ENCODE measurements at places on chromosomes 3 and 15.

DNA sequence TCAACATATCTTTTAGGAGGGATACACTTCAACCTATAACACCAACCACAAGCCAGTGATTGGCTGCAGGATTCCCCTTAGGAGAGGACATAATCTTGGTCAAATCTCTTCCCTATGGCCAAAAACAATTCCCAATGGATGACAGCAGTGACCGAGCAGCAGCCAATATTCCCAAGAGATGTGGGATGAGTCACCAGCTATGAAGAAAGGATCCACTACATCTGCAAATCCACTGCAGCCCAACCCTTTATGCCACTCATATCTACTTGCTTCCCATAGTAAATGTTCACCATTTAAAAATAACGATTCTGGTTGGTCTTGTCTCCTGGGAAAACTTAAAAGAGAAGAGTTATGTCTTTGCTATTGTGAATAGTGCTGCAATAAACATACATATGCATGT lies 4.5 kb upstream of the IQCF5 start:
- no peak for DNase-seq

- DNase-seq, result no peak
These were observed 2.4 kb upstream of the RPL29 start for GRCh38 chr3:51997935-51998596.

DNA sequence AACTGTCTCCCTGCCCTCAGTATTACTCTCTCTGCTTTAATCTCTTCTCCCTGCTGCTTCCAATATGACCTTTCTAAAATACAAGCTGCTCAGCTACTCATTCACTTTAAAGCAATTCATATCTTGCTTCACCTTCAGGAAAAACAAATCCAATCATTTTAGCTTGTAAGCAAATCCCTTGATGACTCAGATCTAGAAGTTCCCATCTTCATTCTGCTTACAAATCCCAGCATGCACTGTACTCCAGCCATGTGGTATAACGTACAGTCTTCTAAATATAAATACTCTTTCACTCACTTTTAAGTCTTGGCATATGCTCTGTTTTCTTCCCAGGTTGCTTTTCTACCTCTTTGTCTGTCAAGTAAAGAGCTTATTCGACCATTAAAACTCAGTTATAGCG lies 1009.1 kb upstream of the SEMA6D start:
- no peak for DNase-seq

DNA sequence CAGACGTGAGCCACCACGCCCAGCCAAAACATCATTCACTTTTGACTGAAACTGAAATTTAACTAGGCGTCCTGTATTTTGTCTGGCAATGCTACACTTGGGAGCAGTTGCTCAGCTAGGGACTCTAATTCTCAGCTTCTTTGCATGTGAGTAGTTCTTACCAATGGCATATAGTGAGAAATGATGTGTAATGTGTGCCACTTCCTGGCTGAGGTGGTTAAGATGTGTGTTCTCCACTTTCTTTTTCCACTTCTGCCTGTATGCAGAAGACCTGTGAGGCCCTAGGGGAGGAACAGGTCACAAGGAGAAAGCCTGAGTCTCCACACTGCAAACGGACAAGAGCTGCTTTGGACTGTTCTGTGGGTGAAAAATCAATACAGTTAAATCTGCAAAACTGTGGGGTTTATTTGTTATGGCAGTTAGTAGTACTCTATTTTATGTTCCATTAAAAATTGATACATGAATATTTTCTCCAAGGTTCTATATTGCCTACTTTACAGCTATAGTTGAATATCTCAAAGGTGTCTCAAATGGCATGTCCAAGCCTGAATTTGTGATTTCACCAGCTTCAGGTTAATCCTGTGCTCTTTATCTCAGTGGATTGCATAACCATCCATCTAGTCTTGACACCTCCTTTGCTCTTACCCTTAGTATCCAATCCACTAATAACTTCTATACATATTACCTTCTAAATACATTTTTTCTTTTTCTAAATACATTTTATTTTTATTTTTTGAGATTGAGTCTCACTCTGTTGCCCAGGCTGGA lies 59.3 kb downstream of the NR1D2 start:
- no peak for DNase-seq

DNA sequence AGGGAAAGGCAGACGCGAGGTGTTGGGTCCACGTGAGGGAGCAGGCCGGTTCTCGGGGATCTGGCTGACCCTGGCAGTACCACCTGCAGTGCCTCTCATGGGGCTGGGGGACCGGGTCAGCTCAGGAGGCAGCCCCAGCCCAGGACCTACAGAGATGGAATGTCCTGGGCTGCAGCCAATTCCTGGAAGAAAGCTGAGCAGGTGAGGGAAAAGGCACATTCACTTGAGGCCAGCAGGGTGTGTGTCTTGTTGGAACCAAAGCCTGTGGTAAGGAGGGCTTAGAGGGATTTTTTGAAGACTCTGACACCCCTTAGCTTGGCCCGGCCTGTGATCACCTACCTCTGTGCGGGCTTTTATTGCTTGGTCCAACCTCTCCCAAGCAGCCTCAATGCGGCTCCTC lies 15.8 kb downstream of the PLA2G4B start:
- DNase-seq, result no peak

DNA sequence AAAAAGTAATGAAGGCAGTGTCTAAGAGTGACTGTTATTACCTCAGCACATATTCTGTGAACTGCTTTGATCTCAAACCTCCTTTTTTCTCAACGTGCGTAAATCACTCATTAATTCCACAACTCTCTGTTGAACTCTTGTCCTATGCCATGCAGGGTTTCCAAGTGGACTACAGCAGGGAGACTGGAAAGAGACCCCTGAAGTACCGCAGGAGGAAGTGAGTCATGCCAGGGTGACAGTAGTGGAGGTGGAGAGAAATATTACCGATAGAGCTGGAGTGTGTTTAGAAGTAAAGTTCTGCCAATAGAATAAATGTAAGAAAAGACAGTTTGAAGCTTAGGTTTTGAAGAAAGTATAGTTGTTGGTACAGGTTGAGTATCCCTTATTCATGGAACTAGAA lies 908.9 kb downstream of the ROBO1 start:
- DNase-seq, result no peak

GRCh38 chr15:55942332-55942731 lies 51.1 kb downstream of the NEDD4 start:
- no peak for DNase-seq

GRCh38 chr3:27324686-27325085 lies 44.5 kb downstream of the NEK10 start:
- no peak for DNase-seq

- no peak for DNase-seq
These were observed 56.4 kb upstream of the PHLDB2 start for GRCh38 chr3:111802700-111803099.

GRCh38 chr3:63912768-63913588 lies 795 bp upstream of the SCAANT1 start:
- DNase-seq, result peak; percentile 69

DNA sequence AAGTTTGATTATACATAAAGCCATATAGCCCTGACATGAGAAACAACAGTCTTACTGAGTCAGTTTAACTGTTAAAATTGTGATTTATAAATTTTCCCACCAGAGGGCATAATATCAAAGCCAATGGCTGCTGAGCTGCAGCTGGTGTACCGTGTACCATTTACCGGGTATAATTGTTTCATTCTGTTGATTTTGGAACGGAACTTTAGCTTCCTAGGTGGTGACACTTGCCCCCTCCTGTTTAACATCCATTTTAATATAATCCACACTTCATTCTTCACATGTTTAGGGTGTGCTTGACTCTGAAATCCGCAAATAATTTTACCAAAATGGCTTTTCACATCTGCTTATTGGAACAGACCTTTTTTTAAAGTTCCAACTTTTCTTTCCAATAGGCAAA lies 72.8 kb downstream of the SLC9A9 start:
- no peak for DNase-seq

DNA sequence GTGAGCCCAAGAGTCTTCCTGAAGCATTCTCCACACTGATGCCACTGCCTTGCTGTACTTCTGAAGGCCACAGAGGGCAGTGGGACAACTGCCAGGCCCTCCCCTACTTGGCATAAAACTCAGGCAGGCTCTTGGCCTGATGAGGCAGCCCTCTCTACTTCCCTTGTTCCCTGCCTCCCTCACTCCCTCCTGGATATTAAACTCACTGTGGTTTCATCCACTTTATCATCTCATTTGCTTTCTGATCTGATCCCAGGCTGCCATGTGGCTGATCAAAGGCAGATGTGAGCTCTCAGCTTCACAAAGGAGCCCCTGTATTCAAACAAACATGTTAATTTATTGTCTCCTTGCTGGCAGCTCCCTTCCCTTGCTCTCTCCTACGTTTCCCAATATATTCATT lies 533.5 kb downstream of the IGSF11 start:
- no peak for DNase-seq

GRCh38 chr15:55673287-55673686 lies 69.7 kb downstream of the PRTG start:
- DNase-seq, result no peak

- no peak for DNase-seq
These were observed 26.2 kb downstream of the SLC12A8 start for GRCh38 chr3:125186261-125186787.

GRCh38 chr3:43048470-43048869 lies 57.4 kb downstream of the POMGNT2 start:
- DNase-seq, result no peak

- no peak for DNase-seq
These were observed 25.5 kb downstream of the FAN1 start for GRCh38 chr15:30929064-30929669.

GRCh38 chr15:79035111-79035601 lies 55.4 kb downstream of the RASGRF1 start:
- DNase-seq, result no peak

DNA sequence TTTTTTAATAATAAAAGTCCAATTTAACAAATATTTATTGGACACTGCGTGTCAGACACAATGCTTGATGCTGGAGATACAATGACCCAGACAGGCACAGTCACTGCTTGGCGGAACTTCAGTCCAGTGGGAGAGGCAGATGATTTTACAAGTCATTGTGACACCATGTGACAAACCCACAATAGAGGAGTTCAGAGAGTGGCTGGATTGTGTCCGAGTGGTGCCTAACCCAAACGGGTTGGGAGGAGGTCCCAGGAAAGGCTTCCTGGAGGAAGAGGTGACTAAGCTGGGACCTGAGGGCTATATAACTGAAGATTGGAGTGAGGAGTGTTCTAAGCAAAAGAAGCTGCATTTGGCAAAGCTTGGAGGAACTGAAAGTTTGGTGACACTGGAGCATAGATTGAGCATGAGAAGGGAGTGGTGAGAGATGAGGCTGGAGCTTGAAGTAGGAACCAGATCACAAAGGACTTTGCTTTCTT lies 41.4 kb downstream of the CRTC3 start:
- no peak for DNase-seq

DNA sequence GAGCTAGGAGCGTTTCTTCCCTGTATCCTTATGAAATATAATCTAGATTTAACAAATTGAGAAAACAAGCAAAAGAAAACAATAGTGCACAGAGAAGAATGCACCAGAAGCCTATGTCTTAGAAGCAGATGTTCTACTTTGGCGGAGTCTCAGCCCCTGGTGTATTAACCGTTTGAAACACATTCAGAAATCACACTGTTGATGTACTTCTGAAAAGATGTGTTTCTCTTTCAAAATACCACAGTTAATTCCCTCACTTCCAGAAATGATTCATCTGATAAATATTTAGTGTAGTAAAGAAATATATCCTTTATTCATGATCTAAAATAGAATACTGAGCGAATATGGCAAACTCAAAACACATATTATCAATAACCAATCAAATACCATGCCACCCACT lies 77.7 kb downstream of the CBLB start:
- no peak for DNase-seq

- no peak for DNase-seq
These were observed 5.2 kb downstream of the HEG1 start for GRCh38 chr3:125050488-125051090.

- DNase-seq, result peak; percentile 70
These were observed 3.5 kb downstream of the FURIN start for GRCh38 chr15:90871716-90872485.

- no peak for DNase-seq
These were observed 310.7 kb downstream of the DIPK2A start for GRCh38 chr3:144282313-144282712.
